DND-41 (cell line): ENCODE measurements at places on chromosomes 1 and 21.

DNA sequence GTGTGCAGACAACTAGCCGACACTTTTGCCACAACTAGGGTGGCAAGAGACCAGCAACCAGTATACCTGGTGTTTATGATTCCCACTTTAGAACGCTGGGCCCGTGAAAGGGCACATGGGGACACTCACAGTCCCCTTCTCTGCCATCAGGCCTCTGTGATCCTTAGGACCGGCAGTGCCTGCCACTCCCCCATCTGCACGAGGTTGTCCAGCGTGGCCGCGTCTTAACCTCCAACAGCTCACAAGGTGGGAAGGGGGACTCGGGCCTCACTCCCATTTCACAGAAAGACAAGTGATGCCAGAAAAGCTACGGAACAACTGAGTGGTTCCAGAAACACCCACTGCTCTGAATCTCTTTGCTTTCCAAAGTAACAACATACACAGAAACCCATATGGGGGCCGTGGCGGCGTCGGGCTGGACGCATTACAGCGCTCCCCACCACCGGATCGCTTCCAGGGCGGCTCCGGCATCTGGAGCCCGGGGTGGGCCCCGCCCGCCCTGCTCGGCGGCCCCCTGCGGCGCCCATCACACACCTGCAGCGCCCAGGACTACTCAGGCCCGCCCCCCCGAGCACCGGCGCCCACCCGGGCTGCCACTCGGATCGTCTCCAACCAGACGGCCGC lies 1.0 kb downstream of the ZNF496 start:
- no peak for DNase-seq

DNA sequence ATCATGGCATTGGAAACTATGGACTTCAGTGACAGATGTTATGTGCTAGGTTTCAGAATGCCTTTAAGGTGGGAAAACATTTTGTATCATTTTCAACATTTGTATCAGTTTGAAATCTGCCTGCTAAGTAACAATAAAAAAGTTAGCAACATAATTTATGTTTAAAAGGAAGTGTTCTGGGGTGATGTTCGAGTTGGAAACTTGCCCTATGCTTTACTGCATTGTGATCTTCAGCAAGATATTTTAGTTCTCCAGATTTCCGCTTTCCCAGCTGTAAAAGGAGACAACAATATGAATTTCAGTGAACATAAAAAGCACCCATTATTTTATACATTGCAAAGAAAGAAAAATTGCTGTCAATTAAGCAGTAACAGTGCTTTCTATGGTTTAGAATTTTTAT lies 187.4 kb downstream of the DISC1 start:
- no peak for DNase-seq

DNA sequence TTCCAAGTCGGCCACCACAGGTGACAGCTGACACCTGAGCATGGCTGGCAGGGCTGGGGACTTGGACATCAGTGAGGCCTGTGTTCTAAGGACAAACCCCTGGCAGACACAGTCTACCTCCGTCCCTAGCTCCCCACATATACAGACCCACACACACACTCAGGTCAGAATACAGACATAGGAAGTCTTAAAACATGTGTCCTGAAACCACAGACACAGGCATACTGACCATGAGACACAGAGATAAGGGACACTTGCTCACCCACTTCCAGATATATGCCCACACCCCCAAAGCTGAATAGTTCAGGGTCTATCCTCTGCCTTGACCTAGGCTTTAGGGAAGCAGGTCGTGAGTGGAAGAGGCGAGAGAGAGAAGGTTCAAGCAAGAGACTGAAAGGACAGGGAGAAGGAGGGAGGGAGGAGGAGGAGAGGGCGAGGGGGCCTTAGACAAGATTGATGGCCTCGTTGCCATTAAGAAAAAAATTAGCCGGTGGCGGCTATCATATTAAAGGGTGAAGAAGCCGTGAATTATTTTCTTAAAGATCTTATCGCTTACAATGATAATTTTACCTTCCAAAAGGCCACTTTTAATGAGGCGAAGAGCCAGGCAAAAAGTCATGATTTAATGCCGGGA lies 49.9 kb downstream of the TMEM53 start:
- no peak for DNase-seq

- peak; percentile 32 for DNase-seq
Measured at GRCh38 chr1:6423321-6423999, 1.1 kb upstream of the ESPN start.

GRCh38 chr1:103002005-103002404 lies 106.3 kb downstream of the COL11A1 start:
- DNase-seq: no peak

- no peak for DNase-seq
Measured at GRCh38 chr1:184388319-184388889, 1.6 kb downstream of the C1orf21 start.

DNA sequence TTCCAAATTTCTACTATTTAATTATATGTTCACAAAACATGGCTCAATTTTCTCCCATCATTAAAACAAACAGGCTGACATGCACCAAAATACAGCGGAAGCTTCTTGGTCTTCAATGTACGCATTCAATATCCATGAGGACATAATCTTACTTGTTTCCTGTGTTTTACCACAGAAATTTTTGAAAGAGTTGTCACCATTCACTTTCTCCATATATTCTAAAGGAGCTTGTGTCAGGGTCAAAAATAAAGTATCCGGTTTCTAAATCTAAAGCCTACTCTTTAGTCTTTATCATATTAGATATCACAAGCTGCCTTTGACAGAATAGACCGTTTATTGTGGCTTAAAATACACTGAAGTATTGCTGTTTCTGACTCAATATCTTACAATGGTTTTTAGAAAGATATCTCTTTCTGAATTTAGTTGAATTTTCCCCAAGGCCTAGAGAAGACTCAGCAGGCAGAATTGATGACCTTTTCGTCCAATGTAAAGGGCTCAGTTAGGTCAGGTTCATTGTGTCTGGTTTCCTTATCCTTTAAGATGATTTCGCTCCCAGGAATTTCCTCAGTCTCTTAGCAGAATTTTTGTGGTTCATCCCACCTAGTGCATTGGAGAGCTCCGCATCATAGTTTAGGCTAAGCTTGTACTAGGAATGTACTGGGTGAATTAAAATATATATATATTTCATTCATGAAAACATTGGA lies 717.2 kb downstream of the NCAM2 start:
- DNase-seq: no peak
